ENCODE measurements at places on chromosomes 1 and 21.

- DNase-seq = no peak
Observed at GRCh38 chr1:60791226-60791625, 291.1 kb upstream of the NFIA start.

- DNase-seq = no peak
Observed at GRCh38 chr21:42480736-42481135, 15.3 kb downstream of the RSPH1 start.

DNA sequence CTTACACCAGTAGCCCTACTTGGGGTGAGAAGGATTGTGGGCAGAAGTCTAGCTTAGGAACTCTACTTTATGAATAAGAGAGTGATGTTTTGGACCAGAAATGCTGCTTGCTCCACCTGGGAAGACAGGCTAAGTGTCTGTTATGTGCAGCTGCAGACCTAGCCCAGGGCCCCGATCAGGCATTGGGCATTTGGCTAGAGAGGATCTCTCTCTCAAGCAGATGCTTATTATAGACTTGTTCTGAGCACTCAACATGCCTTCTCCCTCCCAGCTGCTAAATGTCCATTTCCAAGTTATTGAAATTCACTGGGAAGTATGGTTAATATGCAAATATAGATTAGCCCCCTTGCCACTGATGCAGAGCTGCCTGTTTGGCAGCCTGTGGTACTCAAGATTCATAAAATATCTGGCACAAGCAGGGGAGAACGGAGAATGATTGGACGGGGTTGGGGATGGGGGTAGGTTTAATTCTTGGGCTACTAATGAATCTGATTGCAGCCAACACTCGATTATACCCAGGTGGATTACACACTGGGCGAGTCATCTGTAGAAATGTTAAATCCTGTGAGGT lies 115.9 kb downstream of the KCND3 start:
- no peak for DNase-seq

DNA sequence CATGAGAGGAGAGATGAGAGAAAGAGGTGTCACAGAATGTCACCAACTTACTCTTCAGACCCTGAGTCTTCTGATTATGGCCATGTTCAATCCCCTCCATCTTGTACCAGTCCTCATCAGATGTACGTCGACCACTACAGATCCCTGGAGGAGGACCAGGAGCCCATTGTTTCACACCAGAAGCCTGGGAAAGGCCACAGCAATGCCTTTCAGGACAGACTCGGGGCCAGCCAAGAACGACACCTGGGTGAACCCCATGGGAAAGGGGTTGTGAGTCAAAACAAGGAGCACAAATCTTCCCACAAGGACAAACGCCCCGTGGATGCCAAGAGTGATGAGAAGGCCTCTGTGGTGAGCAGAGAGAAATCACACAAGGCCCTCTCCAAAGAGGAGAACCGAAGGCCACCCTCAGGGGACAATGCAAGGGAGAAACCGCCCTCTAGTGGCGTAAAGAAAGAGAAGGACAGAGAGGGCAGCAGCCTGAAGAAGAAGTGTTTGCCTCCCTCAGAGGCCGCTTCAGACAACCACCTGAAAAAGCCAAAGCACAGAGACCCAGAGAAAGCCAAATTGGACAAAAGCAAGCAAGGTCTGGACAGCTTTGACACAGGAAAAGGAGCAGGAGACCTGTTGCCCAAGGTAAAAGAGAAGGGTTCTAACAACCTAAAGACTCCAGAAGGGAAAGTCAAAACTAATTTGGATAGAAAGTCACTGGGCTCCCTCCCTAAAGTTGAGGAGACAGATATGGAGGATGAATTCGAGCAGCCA lies 8.0 kb downstream of the ELOA start:
- no peak for DNase-seq

GRCh38 chr1:58367217-58367616 lies 179.3 kb downstream of the OMA1 start:
- DNase-seq = no peak

DNA sequence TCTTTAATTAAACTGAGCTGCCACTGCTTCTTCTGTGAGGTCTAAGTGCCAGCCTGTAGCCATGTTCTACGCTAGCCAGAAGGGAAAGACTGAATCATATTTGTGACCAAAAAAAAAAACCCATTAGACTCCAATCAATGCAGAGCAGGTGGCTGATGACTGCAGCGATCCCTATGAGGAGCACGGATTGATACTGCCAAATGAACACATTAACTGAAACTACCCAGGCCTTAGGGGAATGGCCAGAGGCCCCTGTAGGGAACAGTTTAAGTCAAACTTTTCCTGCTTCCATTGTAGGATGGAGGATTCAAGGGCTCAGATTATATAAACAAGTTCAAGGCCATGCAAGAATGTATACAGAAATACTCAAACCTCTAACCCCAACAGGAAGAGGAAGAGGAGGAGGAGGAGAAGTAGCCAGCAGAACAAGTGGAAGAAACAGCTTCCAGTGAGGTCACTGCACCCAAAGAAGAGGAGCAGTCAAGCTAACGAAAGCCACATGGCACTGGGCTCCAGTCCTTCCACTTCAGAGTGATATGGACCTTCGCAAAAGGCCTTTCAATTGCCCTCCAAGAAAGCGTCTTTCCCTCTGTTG lies 328.3 kb downstream of the SMYD3 start:
- DNase-seq = no peak

DNA sequence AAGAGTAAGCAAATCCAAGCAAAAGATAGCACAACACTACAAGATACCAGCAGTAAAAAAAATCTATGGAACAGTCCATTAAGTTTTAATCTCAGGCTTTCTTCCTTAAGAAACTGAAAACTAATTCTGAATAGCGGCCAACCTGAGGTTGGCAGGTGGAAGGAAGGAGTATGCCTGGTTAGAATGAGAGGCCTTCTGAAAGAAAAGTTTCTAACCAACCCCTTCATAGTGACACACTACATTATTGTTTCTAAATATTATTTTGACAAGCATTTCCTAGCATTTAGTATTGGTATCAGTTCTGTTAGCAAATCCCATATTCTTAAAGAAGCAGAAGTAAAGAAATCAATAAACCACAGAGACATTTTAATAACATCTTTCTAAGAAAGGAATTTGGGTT lies 205.7 kb upstream of the PTBP2 start:
- no peak for DNase-seq

- no peak for DNase-seq
Observed at GRCh38 chr21:26153758-26154157, 16.8 kb downstream of the APP start.

All from activated CD4-positive, alpha-beta T cell treated with anti-CD3 and anti-CD28 coated beads for 24 hours (primary cell).